ENCODE measurements at places on chromosomes 3 and 15. TPM values are rescaled to one million over a fixed set of nuclear protein-coding genes. Genes with fewer than 3 reads are reported as not detected.

DNA sequence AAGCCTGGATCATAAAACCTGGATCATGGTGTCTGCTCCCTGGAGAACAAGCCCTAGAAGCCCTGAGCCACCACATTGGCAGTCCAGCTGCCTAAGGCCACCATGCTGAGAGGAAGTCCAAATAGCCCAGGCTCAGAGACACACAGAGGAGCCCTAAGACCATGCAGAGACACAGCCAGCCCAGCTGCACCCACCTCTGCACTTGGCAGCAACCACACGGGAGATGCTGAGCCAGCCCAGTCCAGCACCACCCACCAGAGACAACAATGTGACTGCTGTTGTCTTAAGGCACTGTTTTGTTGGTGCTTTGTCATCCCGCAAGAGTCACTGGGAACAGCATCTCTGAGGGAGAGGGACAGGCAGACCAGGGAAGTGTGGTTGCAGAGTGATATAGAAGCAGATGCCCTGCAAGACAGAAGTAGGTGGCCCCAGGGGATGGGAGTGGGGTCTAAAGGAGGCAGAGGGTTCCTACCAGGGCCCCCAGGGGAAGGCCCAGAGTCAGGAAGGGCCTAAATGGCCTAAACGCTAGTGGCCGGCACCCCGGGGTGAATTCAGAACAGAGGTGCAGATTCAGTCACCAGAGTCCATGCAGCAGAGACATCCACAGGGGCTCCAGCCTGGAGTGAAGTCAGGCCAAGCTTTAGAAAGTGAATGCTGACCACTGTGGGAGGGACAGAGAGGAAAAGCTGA, 105.4 kb upstream of the PRR20G start:
- DNase-seq = no peak

DNA sequence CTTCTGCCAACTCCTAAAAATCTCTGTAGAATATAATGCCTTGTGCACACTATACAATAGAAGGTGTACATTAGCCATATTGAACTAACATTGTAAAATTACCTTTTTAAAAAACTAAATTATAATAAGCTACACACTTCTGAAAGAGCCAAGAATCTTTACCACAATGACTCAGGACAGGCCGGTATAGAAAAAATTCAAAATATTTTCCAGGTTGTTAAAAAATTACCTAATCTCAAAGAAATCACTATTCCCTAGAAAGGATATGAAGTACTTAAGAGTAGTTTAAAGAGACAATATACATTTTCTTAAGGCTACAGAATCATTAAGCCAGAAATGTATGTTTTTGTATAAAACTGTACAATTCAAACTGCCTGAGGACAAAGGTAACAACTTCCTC, 48.5 kb downstream of the TJP1 start:
- no peak for DNase-seq

GRCh38 chr15:39591141-39591895, 10.4 kb downstream of the THBS1 start:
- DNase-seq = no peak

DNA sequence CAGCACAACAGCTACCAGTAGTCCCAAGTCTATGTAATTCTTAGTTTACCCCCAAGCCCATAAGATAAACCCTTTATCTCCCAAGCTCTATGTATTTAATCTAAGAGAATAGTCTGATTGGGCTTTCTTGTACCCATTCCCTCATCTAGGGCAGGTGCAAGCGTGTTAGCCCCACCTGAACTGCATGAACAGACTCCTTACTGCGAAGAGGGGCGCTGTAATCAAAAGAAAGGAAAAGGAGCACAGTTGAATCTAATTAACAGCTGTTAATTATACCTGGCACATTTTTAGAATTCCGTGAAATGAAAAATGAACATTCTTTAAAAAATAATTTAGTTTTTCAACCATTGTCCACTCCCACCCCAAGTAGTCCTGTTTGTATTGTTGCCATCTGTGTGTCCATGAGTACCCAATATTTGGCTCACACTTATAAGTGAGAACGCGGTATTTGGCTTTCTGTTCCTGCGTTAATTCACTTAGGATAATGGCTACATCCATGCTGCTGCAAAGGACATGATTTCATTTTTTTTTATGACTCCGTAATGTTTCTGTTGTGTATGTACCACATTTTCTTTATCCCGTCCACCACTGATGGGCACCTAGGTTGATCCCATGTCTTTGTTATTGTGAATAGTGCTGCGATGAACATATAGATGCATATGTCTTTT, 26.5 kb upstream of the NEDD4 start:
- no peak for DNase-seq

DNA sequence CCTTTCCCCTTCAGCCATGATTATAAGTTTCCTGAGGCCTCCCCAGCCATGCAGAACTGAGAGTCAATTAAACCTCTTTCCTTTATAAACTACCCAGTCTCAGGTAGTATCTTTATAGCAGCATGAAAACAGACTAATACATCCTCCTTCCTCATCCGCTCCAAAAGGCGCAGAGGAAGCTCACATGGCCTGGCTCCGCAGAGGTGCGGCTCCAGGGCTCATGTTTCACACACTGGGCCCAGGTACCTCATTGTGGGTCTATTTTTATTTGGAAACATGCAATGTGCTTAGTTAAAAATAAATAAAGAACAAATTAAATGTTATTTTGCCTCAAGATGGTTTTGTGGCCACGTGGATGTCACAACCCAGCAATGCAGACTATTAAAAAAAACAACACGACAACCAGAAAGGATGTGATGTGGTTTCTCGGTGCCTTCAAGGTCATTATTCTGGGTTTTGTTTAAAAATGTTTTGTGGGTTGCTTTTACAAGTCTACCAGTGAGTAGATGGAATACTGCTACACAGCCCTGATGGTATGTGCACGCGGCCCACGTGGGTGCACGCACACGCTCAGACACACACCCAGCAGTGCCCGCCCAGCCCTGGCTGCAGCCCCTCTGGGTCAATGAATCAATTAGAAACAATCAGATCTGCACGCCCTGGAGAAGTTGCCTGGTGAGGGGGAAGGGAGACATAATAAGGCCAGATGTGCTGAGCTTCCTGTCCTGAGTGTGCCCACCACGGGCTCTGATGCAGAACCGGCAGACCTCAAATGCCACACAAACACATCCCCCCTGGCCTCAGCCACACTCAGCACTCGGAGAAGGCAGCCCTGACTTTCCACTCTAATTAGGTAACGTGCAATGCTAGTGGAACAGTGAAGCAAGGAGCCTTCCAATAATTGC, 140.1 kb downstream of the ADAMTS17 start:
- DNase-seq = no peak

GRCh38 chr15:86743283-86743903, 663.7 kb downstream of the AGBL1 start:
- DNase-seq = no peak

DNA sequence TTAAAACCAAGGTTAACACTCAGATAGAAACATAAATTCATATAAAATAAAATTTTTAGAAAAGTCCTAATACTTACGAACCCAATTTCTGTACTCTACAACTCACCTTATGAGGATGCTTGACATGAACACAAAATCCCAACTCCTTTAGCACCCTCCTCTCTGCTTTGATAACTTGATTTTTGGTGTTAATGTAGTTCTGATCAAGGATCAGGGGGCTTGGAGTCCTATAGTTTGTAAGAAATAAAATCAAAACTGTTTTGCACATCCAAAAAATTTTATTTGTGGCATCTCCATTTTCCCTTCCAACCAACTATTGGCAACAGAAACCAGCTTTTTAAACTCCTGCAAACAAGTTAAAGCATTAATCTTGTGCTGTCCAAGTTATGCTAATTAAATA, 7.0 kb downstream of the CCNL1 start:
- DNase-seq = no peak

- DNase-seq = no peak
Observed at GRCh38 chr15:63420333-63420747, 38.7 kb upstream of the CA12 start.

- no peak for DNase-seq
Observed at GRCh38 chr3:186054792-186055352, 54.0 kb downstream of the ETV5 start.

The GPR156 gene
- total RNA-seq = 0.48 TPM

GRCh38 chr3:29281094-29281343, 148 bp downstream of the RBMS3 start:
- DNase-seq = no peak

- DNase-seq = no peak
Observed at GRCh38 chr15:36771826-36772225, 192.4 kb downstream of the CDIN1 start.

- DNase-seq = no peak
Observed at GRCh38 chr3:98589331-98590036, 3.9 kb downstream of the CPOX start.

DNA sequence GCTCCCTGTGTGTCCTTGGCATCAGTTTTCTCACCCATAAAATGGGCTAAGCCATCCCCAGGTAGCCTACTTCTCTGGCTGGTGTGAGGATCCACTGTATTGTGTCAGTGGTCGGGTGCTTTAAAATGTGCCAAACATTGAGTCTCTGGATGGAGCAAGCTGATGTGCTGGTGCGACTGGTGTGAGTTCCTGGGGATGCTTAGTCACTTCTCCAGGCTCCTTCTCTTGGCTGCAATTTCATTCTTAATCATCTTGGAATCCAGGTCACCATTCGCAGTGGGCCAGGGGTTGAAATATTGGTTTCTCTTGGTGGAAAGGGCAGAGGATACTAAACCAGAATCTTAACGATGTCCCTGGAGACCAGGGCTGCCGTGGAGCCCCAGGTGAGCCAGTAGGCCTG, 29.3 kb downstream of the SCN5A start:
- DNase-seq = no peak

GRCh38 chr3:149548669-149549065, 74.2 kb downstream of the TM4SF4 start:
- no peak for DNase-seq

- DNase-seq = no peak
Observed at GRCh38 chr3:4514916-4515315, 21.8 kb downstream of the ITPR1 start.

Measured in osteocyte (in vitro differentiated cells).